ENCODE measurements at places on chromosomes 11 and 22.
A peak's percentile ranks its signal among the peaks of the same experiment; 100 is the strongest.

DNA sequence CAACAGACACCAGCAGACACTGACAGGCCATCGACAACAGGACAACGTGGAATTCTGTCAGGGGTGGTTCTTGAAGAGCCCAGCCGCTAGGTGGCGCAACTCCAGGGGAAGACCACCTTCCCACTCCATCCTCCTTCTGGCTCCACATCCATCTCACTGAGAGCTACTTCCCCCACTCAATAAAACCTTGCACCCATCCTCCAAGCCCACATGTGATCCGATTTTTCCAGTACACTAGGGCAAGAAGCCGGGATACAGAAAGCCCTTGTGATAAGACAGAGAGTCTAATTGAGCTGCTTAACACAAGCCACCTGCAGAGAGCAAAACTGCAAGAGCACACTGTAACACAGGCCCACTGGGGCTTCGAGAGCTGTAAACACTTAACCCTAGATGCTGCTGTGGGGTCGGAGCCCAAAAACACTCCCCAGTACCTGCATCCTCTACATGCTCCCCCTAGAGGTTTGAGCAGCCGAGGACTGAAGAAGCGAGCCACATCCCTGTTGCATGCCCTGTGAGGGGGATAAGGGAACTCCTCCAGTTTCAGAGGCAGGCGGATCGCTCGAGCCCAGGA is 11.5 kb upstream of the RAB39A start:
- no peak for DNase-seq

DNA sequence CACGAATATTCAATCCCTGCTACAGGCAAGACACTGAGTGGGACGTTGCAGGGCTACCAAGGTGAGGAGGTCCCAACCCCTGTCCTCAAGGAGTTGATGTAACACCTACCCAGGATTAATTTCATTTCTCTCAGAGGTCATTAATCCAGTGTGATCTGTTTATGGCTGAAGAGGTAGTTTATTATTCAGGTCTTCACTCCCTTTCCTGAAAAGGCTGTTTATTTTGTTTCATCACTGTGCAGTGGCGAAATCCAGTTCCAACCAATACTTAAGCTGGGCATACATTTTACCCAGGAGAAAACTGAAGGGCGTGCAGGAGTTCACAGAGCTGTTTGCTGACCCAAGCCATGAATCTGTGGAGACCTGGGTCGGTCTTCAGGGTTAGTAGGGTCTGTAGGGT is 2.7 kb upstream of the PTPRJ start:
- DNase-seq, result no peak

GRCh38 chr22:31081963-31082605 is 966 bp downstream of the SMTN start:
- DNase-seq, result no peak

DNA sequence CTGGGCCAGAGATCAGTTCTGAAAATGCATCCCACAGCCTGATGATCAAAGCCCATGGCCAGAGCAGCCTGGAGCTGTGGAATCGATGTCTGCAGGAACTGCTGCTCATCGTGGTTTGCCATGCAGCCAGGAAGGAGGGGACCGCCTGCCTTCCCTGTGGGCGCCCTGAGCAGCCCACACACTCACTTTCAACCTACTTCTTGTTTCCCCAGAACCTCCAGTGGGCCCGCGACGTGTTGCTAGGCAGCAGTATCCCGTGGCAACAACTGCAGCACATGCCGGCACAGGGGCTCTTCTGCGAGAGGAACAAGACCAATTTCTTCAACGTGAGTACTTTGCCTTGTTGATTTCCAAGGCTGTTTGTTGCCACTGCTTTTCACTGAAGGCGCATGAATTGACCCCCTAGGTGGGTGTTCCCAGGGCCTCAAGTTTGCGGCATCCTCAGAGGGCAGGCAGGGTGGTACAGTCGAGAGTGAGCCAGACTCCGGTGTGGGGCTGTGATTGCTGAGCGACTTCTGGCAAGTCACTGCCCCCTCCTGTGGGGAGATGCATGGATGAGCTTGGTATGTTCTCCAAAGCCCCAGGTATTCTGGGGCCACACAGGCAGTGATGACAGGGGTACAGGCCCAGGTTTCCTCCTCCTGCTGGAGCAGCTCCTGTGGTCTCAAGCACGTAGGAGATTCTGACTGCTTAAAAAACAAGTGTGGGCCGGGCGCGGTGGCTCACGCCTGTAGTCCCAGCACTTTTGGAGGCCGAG is 47.0 kb upstream of the SUSD2 start:
- DNase-seq, result no peak

- peak; percentile 15 for DNase-seq
Observed at GRCh38 chr11:13384908-13385640, 77.9 kb downstream of the BTBD10 start.

DNA sequence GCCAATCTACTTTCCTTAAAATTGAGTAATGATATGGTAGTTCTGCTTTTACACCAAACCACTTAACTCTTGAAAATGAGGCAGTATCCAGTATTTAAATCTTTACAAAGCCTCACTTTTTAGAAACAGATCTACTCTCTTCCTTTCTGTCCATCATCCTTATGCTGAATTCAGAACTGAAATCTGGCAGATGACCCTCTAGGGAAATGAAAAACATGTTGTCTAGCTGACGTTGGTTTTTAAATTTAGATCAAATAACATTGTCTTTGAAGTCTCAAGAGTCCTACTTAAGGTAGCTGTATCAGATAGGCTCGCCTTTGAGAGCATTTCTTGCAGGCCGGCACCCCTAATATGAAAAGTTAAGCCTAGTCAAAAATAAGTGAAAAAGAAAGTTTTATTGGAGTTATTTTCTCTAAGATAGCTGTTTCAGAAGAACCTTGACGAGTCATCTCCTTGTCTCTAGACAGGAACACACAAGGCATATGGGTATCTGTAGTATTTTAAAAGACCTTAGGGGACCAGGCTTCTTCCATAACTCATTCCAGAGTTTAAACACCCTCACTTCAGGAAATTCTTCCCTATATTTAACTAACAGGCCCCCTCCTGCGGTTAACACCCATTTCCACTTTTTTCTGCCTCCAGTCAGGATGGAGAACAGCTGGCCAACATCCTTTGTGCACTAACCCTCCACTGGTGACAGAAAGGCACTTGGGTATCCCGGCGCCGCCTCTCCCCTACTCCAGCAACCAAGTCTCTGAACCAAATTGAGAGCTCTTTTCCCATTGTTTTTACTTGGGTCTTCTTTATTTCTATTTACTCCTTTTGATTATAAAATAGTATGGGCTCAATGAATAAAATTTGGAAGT is 81.2 kb downstream of the WNT11 start:
- DNase-seq, result no peak

DNA sequence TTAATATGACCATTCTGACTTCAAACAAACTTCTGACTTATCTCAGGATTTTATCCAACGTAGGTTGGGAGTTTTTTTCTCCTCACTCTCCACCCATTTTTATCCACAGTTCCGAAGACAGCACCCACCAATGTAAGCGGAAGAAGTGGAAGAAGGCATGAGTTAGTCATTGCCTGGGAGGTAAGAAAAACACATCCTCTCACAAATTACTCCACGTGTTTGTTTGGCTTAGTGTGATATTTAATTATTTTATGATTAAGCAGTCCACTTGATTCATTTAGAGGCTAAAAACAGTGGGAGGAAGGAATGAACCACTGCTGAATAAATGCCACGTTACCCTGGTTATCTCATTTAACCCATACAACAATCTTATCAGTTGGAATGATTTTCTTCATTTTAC is 389.6 kb upstream of the ARHGAP42 start:
- DNase-seq, result no peak

DNA sequence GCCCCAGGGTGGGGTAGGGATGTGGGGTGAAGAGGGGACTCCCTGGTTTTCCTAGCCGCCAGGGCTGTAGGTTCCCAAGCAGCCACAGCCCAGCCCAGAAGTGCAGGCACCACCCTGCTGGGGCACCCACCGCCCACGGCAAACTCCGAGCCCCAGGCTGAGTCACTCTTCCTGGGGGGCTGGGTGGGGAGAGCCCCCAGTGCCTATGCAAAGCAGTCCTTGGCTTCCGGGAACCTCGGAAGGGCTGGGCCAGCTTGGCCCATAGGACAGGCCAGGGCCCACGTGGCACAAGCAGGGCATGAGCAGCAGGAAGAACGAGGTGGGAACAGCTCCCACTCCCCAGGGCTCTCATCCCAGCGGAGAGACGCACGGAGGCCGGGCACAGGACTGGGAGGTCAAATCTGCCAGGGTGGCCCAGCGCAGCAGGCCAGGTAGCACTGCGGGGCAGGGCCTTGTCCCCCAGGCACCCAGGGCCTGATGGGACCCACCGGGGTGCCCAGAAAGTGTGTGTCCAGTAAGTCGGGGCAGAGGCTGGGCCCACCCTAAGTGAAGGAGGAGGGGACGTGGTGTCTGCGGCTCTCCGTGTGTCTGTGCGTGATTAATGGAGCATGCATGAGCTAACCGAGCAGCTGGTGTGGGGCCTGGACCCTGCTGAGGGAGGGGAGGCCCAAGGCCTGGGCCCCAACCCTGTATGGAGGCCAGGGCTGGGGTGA is 4.6 kb upstream of the IL17REL start:
- no peak for DNase-seq

- no peak for DNase-seq
Observed at GRCh38 chr11:1760351-1761109, 3.2 kb downstream of the CTSD start.

DNA sequence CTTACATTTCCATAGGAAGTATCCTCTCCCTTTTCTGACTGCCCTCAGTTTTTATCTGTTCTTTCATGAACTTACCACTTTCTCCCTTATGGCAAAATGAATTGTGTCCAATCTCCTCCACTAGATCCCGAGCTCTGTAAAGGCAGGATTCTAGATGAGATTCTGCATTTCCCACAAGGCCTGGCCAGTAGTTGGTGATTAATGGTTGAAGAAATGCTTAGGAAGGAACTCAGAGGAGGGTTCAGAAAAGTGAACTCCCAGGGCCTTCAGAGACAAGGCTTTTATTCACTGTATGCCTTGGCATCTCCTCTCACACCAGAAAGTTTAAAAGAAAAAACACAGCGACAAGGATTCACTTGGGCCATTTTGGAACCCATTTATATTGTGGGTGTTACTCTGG is 66.2 kb downstream of the CCDC81 start:
- DNase-seq, result no peak

- DNase-seq, result no peak
Observed at GRCh38 chr22:33894515-33894914, 25.8 kb downstream of the LARGE1 start.

- no peak for DNase-seq
Observed at GRCh38 chr11:110856996-110857812, 145.0 kb upstream of the ARHGAP20 start.

DNA sequence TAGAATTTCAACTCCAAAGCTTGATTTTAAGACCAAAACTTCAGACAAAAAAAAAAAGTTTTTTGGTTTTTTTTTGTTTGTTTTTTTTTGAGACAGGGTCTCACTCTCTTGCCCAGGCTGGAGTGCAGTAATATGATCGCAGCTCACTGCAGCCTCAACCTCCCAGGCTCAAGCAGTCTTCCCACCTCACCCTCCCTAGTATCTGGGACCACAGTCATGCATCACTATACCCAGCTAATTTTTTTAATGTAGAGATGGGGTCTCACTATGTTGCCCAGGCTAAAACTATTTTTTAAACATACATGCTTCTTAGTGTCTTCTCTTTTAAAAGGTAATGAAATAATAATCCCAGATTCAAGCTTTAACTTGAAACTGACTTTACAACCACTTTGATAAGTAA is 35.4 kb upstream of the GRK2 start:
- DNase-seq, result no peak

- peak; percentile 76 for DNase-seq
Observed at GRCh38 chr11:126163074-126163700, 48.3 kb downstream of the RPUSD4 start.

DNA sequence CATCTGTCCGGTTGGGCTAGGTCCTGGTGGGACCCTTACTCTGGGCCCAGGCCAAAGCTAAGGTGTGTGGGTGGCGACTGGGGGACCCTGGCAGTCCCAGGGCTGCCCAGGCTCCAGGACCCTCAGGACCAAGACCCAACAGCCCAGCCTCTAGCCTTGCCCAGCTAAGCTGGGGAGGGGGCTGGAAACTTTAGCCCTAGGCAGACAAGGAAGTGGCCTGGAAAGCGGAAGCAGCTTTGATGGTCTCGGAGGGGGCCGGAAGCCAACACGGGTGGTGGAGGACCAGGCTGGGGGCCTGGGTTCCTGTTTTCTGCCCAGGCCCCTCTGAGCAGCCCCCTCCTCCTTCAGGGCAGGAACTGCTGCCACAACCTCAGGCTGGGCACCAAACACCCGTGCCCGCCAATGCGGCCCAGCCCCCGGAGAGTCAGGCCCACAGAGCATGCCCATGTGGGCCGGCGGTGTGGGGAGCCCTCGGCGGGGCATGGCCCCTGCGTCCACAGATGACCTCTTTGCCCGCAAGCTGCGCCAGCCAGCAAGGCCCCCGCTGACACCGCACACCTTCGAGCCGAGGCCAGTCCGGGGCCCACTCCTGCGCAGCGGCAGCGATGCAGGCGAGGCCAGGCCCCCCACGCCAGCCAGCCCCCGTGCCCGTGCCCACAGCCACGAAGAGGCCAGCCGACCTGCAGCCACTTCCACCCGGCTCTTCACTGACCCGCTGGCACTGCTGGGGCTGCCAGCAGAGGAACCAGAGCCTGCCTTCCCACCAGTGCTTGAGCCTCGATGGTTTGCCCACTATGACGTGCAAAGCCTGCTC is 2.8 kb downstream of the SIPA1 start:
- DNase-seq, result no peak

- no peak for DNase-seq
Observed at GRCh38 chr22:37428649-37429586, 1.6 kb upstream of the ELFN2 start.

- no peak for DNase-seq
Observed at GRCh38 chr11:134734141-134734845, 322.3 kb upstream of the B3GAT1 start.

- DNase-seq, result no peak
Observed at GRCh38 chr11:1519028-1520010, 32.7 kb upstream of the MOB2 start.

- DNase-seq, result no peak
Observed at GRCh38 chr11:71245601-71246391, 6.6 kb downstream of the SHANK2 start.

GRCh38 chr11:73381589-73381988 is 5.4 kb downstream of the RELT start:
- DNase-seq, result no peak

DNA sequence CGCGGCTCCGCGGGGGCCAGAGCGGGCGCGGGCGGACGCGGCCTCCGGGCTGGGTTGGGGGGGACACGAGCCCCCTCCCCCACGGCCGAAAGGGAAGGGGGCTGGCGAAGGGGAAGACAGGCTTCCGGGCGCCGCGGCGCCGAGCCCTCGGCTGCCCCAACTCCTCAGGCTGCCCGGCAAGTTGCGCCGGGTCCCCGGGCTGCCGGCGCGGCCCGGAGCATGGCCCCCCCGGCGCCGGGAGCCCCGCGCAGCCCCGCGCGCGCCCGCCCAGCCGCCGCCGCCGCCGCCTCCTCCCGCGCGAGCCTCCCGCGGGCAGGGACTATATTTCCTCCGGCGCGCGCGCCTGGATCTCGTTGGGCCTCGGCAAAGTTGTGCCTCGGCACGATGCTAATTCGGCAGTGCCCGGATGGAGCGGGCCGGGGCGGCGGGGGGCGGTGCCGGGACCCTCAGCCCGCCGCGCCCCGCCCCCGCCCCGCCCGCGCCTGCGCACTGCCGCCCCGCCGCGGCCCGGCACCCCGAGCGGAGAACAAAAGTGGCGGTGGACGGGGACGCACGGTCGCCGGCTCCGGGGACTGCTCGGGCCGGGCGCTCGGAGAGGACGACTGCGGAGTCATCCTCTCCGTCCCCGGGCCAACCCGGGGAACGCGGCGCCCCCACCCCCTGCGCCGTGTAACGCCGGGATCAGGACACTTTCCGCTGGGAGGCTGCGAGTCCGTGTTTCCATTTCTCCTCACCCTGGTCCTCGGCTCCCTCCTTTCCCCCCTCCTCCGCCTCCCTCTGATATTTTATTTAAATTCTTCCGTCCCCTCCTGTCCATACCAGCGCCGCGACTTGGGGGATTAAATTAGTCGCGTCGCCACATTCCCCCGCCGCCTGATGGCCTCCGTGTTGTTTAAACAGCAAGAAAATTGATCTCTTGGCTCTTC is at the start of gene PHF21B:
PHF21B (minus strand) TSS at position 400 of the 926 bp plus-strand sequence. CDS start 456 bp downstream, outside the sequence.
- DNase-seq, result peak; percentile 36

Measured in fibroblast of skin of left biceps (primary cell).